CD4-positive, alpha-beta T cell treated with Interleukin-15 for 1 hour (primary cell): ENCODE measurements at places on chromosomes 4 and X.

- DNase-seq: peak; percentile 59
Measured at GRCh38 chrX:119682019-119682989, 10.7 kb downstream of the SEPTIN6 start.

DNA sequence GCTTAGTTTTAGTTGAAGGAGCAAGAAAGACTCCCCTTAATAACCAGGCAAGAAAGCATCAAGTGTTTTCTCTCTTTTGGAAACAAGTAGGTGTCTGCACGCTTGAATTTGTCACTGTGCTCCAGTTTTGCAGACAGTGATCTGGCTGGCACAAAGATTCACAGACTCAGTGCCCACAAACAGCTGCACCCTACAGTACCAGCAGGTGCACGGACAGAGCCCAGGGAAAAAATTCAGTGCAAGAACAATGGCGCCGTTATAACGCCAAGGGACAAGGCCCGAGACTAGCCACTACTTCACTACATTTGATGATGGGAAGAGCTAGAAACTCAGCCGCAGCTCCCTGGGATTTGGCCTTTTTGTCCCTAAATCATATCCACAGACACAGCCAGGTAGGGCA, 56.0 kb downstream of the ZNF827 start:
- no peak for DNase-seq

DNA sequence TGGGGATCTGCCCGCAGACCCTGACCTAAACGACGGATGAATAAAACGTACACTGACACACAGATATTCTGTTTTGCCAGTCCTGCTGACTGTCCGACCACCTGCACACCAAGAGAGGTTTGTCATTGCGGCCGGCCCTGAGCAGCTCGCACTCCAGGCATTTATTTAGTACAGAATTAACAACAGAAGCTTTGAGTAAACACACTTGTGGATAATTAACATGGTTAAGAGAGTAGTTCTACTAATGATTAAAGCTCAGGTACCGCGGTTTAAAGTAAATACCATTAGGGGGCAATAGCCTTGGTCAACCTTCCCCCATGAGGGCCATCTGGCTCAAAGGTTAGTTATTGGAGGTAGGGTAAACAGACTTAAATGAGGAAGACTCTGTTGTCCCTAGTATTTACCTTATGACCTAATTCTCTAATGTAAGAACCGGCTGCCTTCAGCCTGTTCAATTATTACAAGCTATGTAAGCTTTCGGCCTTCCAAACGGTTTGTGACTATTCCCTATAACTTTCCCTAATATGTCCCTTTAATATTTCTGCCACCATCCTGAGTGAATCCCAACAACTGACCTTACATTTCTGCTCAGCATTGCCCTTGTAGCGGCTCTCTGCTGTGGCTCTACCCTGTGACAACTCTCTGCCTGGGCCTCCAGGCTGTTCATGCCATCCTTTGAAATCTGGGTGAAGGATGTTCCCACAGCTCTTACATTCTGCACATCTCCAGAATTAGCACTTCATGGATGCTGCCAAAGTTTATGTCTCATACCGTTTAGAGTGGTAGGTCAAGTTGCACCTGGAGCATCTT, 46.9 kb upstream of the SYTL5 start:
- DNase-seq: no peak

GRCh38 chr4:85779165-85779564, 304.2 kb downstream of the ARHGAP24 start:
- no peak for DNase-seq

DNA sequence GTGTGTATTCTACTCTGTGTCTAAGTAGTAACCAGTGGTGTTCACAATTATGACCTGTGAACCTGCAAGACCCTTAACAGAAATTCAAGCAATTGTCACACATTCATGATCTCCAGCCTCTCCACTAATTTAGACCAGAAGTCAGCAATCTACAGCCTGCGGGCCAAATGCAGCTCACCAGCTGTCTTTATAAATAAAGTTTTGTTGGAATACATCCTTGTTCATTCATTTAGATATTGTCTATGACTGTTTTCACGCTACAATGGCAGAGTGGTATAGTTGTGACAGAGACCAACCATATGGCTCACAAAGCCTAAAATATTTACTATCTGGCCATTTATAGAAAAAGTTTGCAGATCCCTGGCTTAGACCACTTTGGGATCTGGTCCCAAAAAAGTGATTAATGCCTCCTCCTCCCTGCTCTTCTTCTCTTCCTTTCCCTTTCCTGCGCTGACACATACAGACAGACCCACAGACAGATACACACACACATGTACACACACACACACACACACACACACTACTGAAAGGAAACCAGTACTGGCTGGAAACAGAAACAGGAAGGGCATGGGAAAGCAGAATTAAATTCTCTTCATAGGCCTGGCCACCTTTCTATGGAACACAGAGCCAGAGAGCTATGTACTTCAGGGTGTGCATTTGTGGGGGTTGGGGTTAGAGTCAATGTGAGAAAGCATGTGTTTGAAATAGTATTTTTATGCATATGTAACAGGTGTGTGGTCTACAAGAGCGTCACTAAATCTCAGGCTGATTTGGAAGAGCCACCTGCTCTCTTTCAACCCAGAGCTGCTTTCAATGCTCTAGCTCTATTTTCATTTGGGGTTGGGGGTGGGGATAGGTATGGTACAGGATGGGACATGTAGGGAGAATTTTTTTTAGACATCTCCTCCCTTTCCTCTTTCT, 49.7 kb upstream of the TMEM164 start:
- no peak for DNase-seq

DNA sequence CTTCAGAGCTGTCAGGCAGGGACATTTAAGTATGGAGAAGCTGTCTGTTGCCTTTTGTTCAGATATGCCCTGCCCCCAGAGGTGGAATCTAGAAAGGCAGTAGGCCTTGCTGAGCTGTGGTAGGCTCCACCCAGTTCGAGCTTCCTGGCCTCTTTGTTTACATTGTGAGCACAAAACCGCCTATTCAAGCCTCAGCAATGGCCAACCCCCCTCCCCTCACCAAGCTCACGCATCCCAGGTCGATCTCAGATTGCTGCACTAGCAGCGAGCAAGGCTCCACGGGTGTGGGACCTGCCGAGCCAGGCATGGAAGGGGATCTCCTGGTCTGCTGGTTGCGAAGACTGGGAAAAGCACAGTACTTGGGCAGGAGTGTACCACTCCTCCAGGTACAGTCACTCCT, 59.3 kb downstream of the ZNF674 start:
- no peak for DNase-seq

DNA sequence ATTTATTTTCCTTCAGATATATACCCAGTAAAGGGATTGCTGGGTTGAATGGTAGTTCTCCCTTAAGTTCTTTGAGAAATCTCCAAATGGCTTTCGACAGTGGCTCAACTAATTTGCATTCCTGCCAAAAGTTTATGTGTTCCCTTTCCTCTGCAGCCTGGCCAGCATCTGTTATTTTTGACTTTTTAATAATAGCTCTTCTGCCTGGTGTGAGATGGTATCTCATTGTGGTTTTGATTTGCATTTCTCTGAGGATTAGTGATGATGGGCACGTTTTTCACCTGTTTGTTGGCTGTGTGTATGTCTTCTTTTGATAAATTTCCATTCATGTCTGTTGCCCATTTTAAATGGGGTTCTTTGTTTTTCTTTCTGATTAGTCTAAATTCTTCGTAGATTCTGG, 375.2 kb downstream of the UBE2NL start:
- DNase-seq: no peak

DNA sequence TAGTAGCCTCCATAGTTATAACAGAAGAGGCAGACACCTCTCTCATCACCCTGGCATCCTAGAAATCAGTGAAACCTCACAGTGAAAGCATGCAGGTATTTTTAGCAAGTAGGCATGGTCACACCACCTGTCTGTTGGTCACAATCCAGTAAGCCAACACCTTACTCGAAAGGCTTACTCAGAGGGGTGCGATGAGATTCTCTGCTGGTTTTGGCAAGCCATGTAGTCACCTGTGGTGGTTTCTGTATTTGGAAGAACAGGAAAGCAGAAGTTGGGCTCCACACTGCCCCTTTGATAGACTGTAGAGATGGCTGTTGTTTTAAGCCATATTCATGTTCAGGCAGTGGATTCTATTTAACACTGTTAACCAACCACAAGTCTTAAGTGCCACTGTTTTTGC, 134.7 kb downstream of the DCLK2 start:
- no peak for DNase-seq

DNA sequence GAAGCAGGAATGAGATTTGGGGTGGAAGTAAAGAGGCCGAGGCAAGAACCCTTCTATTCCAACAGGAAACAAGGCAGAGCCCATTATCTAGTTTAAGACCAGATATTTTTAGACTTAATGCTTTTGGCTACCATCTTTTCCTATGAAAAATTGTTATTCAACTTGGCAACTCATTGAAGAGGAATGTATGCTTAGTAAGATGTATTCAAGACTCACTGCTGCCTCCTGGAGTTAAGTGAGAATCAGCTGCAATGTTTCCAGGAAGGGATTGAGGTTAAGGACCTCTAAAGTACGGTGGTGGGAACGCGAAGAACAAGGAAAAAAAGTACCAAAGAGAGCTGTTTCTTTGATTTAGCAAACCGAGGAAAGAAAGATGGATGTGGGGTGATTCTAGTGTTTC, 89.1 kb downstream of the RAPGEF2 start:
- DNase-seq: no peak

GRCh38 chrX:128928636-128929035, 594.7 kb downstream of the SMARCA1 start:
- DNase-seq: no peak

- DNase-seq: no peak
Measured at GRCh38 chr4:83208371-83209365, 75.9 kb downstream of the COQ2 start.

GRCh38 chr4:122481766-122482405, 25.4 kb upstream of the IL2 start:
- DNase-seq: no peak

- no peak for DNase-seq
Measured at GRCh38 chr4:156628858-156629257, 342.7 kb downstream of the PDGFC start.

GRCh38 chr4:135838889-135839288, 1637.3 kb upstream of the PABPC4L start:
- DNase-seq: no peak

DNA sequence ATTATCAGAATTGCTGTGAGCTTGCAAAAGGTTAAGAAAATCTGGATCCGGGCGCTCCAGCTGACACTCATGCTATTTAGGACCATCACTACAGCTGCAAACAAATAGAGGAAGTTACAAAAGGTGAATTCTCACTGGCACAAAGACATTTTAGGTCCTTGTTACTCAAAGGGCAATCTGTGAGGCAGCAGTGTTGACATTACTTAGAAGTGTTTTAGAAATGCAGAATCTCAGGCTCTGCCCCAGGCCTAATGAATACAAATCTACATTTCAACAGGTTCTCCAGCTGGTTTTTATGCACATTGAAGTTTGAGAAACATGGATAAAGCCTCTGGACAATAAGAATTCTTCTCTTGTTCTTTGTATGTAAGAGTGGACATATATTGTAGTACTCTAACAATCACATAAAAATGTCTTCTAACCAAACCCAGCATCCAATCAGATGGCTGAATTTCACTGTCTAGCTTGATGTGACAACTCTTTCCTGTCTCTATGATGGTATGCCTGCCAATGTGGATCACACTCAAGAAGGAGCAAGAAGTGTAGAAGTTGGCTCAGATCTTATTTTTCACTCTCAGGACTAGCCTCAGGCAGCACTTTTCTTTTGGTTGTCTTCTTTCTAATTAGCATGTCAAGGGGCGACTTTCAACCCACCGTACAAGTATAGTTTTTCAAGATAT, 18.8 kb downstream of the SLC7A11 start:
- no peak for DNase-seq

GRCh38 chr4:127209580-127210095, 423.1 kb upstream of the INTU start:
- DNase-seq: no peak

DNA sequence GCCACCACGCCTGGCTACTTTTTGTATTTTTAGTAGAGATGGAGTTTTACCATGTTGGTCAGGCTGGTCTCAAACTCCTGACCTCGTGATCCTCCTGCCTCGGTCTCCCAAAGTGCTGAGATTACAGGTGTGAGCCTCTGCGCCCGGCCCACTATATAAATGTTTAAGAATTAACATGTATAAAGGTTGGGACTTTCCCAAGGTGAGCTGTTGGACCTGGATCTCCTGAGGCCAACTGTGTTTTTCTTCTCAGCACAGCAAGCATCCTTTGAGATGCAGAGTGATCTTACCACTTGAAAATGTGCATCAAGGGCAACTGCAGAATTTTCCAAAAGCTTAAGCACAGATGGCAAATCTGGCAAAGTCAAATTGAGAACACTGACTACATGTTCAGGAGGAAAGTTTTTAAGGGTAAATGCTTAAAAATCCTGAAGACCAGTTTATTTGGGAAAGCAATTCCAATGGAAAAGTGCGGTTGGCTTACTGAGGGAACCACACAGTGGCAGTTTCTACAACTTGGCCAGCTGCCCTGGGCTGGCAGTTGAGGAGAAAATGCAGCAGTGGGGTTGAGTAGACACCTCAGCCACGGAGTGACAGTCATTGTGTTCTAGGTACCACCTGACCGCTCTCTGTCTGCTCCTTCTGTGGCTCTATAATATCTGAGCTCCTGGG, 168.9 kb downstream of the CBR4 start:
- no peak for DNase-seq

DNA sequence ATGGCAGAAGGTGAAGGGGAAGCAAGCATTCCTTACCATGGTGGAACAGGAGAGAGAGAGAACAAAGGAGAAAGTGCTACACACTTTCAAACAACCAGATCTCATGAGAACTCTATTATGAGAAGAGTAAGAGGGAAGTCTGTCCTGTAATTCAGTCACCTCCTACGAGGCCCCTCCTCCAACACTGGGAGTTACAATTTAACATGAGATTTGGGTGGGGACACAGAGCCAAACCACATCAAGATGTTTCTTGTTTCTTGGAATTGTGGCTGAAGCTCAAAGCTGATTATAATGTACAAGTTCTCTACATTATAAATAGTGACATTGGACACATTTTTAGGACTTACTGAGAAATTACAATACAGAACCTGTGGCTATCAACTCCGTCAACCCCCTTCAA, 29.5 kb upstream of the TAPT1 start:
- DNase-seq: no peak

DNA sequence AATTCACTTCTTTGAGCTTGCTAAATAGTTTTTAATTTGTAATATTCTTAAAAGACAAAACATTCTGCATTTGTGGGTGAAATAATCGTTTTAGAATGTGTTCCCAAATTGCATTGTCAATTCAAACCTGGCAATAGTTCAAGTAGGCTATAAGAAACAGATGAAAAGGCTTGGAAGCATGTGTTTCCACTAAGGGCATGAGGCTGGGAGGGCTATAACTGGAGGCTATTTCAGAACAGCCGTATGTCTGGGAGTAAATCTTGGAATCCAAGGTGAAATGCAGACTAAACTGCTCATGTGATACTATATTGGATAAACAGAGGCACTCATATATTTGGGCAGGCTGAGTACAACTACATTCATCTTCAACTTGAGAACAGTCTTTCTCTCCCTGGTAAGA, 117.4 kb upstream of the GRPR start:
- DNase-seq: no peak

GRCh38 chr4:6782147-6782845, at the start of gene KIAA0232:
TSS of gene KIAA0232 (plus strand) at chr4:6782727. CDS start at chr4:6824454, 41,727 bp downstream.
- peak; percentile 90 for DNase-seq

- no peak for DNase-seq
Measured at GRCh38 chr4:141713185-141713584, 76.8 kb downstream of the IL15 start.
